ENCODE measurements at places on chromosomes 7 and 10.

DNA sequence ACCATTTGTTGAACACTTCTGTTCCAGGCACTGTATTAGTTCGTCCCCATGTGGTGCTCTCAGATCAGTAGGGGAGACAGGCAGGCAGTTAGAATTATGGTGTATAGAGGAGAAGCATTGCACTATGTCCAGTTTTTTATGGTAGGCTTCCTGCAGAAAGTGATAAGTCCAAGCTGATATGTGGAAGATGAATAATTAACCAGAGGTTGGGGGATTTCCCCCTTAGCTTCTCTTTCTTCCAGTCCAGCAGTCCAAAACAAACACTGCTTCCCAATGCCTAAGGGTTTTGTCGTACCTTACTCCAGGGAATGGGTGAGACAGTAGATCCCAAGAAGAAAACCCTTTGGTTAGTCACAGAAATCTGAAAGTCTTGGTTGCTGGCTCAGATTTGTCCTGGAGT lies 19.2 kb downstream of the HIF1AN start:
- no peak for DNase-seq

GRCh38 chr7:13988065-13988464 lies 1.4 kb downstream of the ETV1 start:
- no peak for DNase-seq

DNA sequence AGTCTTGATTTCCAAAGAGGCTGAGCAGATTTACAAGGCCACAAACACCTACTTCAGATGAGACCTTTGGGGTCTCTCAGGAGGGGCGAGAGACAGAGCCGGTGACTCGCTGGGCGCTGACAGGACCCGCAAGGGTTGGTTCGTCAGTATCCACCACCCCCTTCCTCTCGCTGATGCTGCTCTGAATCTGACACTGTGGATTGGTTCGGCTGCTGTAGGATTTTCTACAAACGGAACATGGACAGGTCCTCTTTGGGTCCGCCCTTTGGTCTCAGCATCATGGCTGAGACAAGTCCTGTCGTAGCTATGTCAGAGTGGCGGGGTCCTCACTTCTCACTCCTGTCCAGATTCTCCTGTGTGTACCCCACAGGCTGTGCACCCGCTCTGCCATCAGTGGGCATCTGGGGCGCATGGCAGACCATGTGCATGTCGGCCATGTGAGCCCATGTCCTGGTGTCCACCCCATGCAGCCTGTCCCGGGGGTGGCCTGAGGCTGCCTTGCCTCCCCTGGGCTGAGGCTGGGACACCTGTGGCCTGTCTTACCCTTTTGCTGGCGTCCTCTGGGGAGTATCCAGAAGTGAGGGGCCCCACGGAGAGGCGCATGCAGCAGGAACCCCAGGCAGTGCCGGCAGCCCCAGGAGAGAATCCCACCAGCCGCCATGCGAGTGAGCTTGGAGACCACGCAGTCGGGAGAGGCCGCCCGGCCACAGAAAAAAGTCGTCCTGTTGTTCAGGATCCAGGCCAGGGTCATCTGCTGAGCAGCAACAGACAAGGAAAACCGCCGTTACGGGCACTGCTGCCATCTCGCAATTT lies 21.6 kb upstream of the FAM20C start:
- no peak for DNase-seq

DNA sequence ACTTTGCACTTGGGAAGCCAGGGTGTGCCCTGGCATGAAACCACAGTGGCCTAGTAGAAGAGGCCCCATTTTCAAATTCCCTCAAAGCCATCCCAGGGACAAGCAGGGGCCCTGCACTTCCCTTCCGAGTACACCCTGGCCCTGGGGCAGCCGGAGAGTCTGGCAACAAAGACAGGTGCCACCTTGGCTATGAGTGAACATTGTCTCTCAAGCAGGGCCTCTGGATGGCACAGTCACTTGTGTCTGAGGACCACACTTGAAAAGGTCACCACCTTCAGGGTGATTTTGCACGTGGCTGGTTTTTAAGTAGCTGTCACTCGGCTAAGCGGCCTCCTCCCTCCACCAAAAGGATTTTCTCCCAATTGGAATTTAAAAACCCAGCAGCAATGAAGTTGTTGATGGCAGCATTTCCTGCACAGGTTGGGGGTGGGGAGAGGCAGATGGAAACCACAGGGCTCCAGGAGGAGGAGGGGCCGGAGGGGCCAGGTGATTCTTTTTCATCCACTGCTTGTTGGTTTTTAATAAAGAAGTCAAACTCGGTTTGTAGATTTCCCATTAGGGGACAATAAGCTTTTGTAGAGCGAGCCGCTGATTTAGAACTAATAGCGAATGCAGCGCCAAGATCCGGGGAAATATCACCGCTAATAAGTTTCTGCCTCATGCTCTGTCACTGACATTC lies 33.9 kb downstream of the C10orf105 start:
- no peak for DNase-seq

- DNase-seq = no peak
Observed at GRCh38 chr7:46537191-46537905, 616.3 kb upstream of the IGFBP3 start.

Data from activated CD4-positive, alpha-beta T cell treated with anti-CD3 and anti-CD28 coated beads, Interleukin-2, Interleukin-6, amounts not matched to agents 100 ng/mL and 50 ng/mL, durations not matched to agents 16 hours and 8 hours (primary cell).